Tongue (tissue), 3 donors: ENCODE measurements at places on chromosomes 16 and 17. TPM values are rescaled to one million over a fixed set of nuclear protein-coding genes. Genes with fewer than 3 reads are reported as not detected.
A peak's percentile ranks its signal among the peaks of the same experiment; 100 is the strongest.

DNA sequence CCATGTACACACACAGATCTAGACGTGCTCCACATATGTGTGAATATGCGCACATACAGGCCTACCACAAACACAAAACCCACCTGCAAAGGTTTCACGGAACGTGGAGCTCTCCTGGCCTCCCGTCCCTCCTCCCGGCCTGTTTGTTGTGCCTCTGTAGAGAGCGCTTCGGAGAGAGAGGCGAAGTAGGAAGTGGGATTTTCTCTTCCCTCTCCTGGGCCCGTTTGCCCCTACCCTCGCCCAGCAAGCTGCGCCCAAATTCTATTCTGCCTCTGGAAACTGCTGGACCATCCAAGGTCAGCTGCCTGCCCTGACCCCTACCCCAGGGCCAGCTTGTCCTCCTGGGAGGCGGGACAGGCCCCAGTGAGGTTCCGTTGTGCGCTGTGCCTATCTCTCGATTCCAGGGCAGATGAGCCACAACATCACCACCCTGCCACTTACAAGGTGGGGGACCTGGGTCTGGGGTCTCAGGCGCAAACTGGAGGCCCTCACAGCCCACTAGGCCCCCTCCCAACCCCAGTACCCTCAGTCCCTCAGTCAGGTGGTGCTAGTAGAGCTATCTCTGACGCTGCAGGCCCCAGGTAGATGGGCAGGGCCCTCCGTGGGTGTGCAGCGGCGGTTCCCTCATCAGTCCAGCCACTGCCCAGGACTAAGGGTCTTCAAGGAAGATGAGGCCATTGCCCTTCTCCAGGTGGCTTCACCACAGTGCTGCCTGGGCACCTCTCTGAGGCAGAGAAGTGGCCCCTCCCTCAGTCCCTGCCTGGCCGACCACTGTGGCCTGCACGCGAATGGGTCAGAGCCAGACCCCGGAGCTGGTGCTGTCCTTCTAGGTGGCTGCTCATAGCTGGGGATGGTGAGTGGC is 54.2 kb downstream of the BEAN1 start:
- DNase-seq: no peak

DNA sequence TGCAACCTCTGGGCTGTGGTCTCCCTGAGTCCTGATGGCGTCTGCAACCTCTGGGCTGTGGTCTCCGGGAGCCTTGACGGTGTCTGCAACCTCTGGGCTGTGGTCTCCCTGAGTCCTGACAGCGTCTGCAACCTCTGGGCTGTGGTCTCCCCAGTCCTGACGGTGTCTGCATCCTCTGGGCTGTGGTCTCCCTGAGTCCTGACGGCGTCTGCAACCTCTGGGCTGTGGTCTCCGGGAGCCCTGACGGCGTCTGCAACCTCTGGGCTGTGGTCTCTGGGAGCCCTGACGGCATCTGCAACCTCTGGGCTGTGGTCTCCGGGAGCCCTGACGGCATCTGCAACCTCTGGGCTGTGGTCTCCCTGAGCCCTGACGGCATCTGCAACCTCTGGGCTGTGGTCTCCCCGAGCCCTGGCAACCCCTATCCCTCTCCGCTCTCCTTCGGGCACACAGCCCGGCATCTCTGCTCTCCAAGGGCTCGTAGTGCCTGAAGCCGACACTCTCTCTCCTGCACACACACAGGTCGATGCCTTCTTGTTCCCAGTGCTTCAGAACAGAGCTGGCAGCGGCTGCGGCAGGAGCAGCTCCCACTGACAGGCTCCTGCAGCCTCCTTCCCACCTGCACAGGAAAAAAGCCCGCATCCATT is 45.6 kb downstream of the METRNL start:
- DNase-seq: no peak

- no peak for DNase-seq
Measured at GRCh38 chr17:31608659-31609254, 217.3 kb downstream of the RAB11FIP4 start.

GRCh38 chr16:8173111-8173644 is 417.1 kb downstream of the TMEM114 start:
- peak; percentile 91 for DNase-seq

DNA sequence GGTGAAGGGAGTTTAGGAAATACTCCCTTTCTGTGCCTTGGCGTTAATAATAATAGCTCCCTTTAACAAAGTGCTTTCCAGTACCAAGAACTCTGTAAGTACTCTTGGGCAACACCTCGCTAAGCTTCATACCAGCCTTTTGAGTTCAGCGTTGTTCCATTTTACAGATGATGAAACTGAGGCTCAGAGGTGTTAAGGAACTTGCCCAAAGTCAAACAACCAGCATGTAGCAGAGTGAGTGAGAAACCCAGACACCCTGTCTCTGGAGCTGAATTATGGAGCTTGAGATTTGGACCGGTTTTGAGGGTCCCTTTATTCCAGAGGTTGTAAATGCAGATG is 607 bp downstream of the KATNIP start:
- DNase-seq: no peak

DNA sequence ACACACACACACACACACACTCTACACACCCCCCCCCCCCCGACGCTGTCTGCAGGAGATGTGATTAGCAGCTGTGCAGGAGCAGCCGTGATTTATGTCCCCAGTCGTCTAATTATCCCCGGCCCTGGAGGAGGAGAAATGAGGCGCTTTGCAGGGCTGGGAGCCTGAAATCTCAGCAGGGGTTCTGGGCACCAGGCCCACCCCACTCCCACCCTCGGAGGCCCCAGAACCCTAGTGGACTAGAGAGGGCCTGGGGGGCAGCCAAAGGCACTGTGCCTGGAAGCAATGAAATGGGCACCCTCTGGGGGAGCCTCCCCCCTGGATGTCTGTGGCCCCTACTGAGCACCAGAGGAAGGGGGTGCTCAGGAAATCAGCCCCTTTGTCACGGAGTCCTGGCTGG is 134.2 kb upstream of the CIBAR2 start:
- no peak for DNase-seq

- peak; percentile 96 for DNase-seq
Measured at GRCh38 chr17:77914385-77915254, 43.9 kb upstream of the TNRC6C start.

DNA sequence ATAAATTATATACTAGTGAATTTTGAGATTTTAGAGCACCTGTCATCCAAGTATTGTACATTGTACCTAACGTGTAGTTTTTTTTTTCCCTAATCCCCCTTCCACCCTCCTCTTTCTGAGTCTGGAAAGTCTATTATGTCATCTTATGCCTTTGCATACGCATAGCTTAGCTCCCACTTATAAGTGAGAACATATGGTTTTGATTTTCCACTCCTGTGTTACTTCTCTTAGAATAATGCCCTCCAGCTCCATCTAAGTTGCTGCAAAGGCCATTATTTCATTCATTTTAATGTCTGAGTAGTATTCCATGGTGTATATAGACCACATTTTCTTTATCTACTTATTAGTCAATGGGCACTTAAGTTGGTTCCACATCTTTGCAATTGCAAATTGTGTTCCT is 177.0 kb upstream of the C16orf82 start:
- DNase-seq: peak; percentile 18

GRCh38 chr16:69903865-69904415 is 47.2 kb upstream of the CLEC18A start:
- no peak for DNase-seq

- peak; percentile 18 for DNase-seq
Measured at GRCh38 chr17:45791041-45791582, 7.0 kb downstream of the CRHR1 start.

GRCh38 chr17:79977161-79977631 is 58.5 kb downstream of the TBC1D16 start:
- DNase-seq: no peak

DNA sequence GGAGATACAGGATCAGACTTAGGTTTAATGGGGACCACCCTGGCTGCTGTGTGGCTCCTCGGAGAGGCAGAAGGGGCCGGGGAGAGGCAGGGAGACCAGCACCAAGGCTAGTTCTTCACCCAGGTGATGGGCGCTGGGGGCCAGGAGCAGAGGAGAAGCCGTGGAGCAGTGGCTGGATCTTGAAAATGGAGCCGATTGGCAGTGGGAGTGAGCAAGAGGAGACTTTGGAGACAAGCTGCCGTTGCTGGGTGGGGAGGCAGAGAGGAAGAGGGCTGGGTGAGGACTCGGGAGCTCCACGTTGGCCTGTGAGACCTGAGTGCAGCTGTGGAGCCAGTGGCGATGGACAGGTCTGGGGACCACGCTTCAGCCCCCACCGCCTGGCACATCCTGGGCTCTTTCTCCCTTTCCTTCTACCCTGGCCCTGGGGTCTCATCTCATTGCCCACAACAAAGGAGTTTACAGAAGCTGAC is 9.0 kb downstream of the RAB11FIP4 start:
- no peak for DNase-seq

GRCh38 chr16:58128711-58129096 is 477 bp downstream of the CFAP20 start:
- DNase-seq: peak; percentile 59

DNA sequence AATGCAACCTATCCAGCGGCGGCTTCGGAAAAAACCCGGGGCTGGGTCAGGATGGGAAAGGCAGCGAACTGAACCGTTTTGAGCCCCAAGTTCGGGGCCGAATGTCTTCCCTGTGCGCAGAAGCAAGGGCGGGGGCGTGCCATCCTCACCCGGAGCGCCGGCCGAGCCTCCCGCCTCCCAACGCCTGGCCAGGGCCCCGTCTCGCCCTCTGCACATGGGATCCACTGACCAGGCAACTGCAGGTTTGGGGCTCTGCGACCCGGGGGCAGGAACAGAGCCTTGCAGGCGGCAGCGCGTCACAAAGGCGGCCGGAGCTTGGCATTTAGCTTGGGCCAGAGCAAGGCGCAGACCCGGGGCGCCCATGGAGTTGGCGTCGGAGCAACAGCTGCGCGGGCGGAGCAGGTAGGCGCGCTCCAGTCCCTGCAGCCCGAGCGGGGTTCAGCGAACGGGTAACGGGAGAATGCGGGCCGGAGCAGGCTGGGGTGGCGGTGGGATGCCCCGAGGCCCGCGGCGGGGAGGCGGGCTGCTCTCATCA is at the start of gene FBXO39:
FBXO39 (plus strand) TSS at position 345 of the 535 bp plus-strand sequence. CDS start 3,654 bp downstream, outside the sequence.
- DNase-seq: no peak

DNA sequence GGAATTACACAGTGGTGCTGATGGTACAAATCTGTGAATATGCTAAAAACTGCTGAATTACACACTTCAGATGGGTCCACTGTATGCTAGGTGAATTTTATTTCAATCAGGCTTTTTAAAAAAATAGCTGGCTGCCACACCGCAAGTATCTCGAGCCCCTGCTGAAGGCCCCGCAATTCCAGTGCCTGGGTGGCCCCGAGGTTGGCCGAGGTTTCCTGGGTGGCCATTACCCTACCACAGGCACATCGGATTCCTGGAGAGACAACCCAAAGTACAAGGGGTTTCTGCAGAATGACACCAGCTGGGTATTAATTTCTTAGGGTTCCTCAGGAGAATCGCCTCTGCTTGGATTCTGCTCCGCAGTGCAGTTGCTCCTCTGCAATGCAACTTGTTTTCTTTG is 127.8 kb downstream of the C16orf95 start:
- no peak for DNase-seq

DNA sequence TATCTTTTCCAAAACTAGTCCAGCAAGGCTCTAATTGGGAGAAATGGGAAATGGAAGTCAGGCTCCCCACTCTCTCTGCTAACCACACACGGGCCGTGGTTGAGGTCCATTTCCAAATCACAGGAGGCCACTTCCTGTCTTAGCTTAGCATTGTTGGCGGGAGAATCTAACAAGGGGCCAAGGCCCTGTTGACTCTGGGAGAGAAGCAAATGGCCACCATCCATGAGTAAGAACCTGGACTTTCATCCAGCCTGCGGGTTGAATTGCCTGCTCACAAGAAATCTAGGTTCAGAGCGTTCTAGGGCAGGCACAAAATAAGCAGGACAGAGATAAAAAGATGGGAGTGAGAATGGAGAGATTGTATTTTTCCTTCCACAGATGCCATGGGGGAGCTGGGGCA is 5.7 kb downstream of the FAM20A start:
- no peak for DNase-seq

GRCh38 chr17:66978514-66979061 is 14.1 kb downstream of the CACNG4 start:
- DNase-seq: no peak

DNA sequence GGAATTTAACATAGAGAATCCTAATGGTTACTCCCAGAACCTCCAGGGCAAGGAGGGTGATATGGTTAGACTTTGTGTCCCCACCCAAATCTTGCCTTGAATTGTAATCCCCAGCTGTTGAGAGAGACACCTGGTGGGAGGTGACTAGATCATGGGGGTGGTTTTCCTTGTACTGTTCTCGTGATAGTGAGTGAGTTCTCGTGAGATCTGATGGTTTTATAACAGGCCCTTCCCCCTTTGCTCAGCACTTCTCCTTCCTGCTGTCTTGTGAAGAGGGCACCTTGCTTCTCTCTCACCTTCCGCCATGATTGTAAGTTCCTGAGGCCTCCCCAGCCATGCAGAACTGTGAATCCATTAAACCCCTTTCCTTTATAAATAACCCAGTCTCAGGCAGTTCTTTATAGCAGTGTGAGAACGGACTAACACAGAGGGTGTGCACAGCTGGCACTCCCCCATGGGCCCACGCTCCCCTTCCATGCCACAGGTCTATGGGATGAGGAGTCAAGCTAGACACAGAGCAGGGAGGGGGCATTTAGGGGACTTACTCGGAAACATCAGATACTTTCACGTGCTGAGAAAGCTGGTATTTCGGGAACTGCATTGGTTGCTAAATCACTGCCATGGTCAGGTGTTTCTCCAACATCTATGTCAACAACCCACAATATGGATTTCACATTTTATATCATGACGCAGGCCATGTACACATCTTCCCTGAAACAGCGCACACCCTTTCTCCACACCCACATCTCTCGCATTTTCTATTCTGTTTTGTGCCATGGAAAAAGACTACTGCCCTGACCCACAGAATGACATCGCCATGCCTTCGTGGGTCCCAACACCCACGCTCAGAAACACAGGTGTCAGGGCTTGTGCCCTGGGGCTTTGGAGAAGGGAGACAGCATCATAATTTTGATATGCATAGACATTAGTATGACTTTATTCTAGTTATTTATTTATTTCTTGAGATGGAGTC is 199.1 kb upstream of the GSE1 start:
- DNase-seq: no peak

GRCh38 chr17:65193305-65193704 is 56.1 kb downstream of the RGS9 start:
- no peak for DNase-seq

The DNAH2 gene
- 0.31 TPM for total RNA-seq

The CENPT gene
- 20.8 TPM for total RNA-seq

The SLFN12L gene
- 0.62 TPM for total RNA-seq

The CES1 gene
- 0.72 TPM for total RNA-seq

The TPSD1 gene
- total RNA-seq: 0.51 TPM

The CCDC154 gene
- total RNA-seq: 0.51 TPM

The CSH1 gene
- not detected for total RNA-seq

The DHRS13 gene
- total RNA-seq: 18.2 TPM

The MON1B gene
- 5.0 TPM for total RNA-seq

The KRT20 gene
- 0.51 TPM for total RNA-seq

The TMEM132E gene
- 0.82 TPM for total RNA-seq

The HES7 gene
- total RNA-seq: not detected

The SDR42E2 gene
- total RNA-seq: not detected

The NUBP1 gene
- total RNA-seq: 34.6 TPM
